ENCODE measurements at places on chromosomes 1 and 21.

- DNase-seq = no peak
Observed at GRCh38 chr1:237282208-237282783, 240.3 kb downstream of the RYR2 start.

- DNase-seq = no peak
Observed at GRCh38 chr1:163069655-163070277, 605 bp downstream of the RGS4 start.

- no peak for DNase-seq
Observed at GRCh38 chr1:17358557-17358956, 13.4 kb upstream of the PADI6 start.

- no peak for DNase-seq
Observed at GRCh38 chr1:35554266-35555211, 2.7 kb downstream of the KIAA0319L start.

DNA sequence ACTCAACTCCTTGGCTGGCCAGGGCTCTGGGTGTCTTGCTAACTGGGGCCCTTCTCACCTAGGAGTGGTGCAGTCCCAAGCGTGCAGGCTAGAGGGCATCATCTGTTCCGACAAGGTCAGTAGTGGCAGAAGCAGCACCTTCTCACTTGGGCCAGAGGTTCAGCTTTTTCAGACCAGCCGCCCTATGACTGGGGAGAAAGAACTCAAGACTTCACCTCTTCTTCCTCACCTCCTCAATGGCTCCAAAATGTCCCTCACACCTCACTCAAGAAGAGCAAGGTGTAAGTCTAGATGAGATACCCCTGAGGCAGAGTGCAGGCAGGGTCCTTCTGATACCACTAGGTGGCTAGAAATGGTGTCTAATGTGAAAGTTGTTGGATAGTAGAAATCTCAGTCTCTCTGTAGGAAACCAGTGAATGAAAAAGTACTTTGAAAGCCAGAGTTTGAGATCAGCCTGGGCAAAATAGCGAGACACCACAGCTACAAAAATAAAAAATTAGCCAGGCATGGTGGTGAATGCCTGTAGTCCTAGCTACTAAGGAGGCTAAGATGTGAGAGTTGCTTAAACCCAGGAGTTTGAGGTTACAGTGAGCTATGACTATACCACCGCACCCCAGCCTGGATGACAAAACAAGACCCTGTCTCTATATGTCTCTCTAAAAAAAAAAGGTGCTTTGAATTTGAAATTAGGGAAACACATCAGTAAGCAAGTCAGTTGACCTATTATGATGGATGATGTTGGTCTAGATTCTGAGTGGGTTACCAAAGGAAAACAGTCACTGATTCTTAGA, 8.6 kb upstream of the IL20 start:
- no peak for DNase-seq
